ENCODE measurements at places on chromosomes 7 and 10. TPM values are rescaled to one million over a fixed set of nuclear protein-coding genes. Genes with fewer than 3 reads are reported as not detected.

DNA sequence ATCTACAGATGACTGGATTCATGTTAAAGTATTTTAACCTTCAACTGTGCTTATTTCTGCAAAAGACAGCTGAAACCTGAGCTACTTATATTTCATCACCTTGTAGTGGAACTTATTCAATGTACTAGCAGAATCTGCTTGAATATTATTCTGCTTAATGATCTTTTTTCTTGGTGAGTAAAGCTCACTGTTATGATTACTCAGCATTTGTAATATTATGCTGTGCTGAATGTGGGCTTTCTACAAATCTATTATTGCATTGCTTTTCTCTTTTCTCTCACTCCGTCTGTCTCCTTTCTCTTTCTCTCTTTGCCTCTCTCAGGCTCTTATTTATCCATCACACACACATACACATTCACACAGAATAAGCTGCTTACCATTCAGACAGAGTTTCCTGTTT, 98.7 kb upstream of the TMEM196 start:
- no peak for DNase-seq

GRCh38 chr7:38186593-38187314, 8.7 kb downstream of the STARD3NL start:
- no peak for DNase-seq

DNA sequence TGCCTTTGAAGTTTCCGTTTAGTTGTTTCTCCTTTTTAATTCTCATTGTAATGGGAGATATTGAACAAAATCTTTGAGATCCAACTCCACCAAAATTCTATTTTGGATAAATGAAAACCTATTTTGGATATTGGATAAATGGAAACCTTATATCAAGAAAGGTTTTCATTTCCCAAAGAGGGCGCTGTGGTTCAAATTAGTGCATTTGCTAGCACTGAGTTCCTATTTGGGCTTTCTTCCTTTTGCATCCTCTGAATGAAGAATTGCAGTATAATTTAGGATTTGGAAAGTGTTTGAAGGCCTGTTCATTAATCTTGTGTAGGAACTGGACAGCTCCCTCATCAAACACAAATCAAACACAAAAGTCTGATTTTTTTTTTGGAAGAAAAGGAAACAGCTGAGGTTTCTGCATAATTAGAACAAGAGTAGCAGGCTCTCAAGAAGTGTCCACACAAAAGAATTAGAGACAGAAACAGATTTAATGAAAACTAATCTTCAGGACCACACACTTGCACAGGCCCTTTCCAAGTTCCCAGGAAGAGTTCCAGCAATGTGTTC, 80.8 kb upstream of the KLF14 start:
- no peak for DNase-seq

GRCh38 chr10:13681095-13681494, 94.3 kb downstream of the PRPF18 start:
- no peak for DNase-seq

DNA sequence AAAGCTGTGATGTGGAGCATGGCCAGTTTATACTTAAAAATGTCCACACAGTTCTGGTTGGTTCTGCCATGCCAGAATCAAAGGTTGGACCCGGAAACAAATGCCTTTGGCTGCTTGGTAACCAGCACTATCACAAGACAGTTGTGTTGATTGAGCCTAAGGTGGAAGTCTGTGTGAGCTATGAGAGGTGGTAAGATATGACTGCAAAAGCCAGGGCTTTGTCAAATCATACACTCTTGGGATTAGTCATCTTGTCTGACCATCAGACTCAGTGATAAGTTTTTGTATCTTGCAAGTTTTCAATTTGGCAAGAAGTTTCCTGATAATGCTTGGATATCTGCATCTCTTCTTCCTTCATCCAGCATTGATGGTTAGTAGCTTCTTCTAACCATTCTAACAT, 35.5 kb downstream of the GPR141 start:
- no peak for DNase-seq

DNA sequence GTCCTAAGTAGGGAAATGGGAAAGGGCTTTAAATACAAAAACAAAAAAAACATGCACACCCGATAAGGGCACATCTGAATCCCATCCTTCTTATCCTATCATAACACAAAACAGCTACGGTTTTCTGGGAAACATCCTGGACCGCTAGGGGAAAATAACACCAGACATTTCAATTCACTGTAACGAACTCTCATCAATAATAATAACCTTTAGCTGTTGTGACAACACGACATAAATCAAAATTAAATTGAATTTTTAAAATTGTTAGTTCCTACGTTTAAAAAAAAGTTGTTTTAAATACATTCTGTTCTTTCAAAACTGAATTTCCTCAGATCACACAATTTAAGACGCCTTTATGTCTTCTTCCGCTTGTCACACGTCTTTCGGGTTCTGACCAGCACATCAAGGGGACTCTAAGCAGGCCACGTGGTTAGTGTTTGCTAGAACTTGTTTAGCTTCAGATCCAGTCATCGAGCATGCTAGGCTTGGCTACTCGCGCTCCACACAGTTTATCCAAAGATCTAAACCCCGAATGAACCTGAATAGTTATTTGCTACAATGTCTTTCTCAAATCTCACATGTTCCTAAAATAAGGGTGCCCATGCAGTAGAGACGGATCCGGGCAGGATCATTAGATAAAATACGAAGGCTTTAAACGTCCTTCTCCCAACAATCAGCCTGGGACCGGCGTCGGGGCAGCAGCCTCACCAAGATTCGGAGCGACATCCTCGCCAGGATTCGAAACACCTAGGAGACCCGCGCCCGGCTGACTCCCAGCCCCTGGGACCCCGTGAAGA, 839 bp downstream of the IKZF5 start:
- DNase-seq, result no peak

The KNDC1 gene
- 3.6 TPM for polyA plus RNA-seq

The ENTPD1 gene
- 26.0 TPM for polyA plus RNA-seq

The NXPH1 gene
- not detected for polyA plus RNA-seq

All from left lung (tissue), 14 donors.